ENCODE measurements at places on chromosomes 2 and 18. TPM values are rescaled to one million over a fixed set of nuclear protein-coding genes. Genes with fewer than 3 reads are reported as not detected.

DNA sequence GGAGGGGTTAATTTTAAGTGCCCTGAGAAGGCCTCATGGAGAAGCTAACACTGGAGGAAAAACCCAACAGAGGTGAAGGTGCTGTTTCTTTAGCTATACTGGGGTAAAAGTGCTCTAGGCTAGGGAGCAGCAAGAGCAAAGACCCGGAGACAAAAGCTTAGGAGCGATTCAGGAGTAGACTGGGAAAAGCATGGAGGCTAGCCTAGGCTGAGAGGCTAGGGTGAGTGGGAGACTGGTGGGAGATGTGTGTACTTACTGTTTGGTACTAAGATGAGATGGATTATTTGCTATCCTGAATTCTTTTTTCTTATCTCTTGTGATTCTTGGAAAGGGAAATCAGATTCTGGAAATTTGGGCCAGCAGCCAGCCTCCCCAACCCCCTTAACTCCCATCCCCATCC, 2.0 kb downstream of the GIGYF2 start:
- DNase-seq = no peak

DNA sequence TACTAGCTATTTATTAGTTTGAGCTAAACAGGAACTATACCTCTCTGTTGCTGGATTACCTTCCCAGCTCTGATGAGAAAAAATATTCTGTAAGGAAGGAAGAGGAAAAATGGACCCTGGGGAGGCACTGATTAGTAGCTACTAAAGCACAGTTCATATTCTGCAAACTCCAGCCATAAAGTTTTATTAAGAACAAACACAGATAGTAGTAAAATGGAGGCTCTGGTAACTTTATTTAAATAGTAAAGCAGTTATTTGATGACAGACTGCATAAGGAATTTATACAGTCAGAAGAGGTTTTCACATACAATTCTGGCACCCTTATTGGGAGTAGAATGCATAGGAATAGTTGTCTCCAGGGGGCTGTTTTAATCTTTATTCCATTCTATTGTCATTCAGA, 84.1 kb downstream of the XIRP2 start:
- DNase-seq = no peak

DNA sequence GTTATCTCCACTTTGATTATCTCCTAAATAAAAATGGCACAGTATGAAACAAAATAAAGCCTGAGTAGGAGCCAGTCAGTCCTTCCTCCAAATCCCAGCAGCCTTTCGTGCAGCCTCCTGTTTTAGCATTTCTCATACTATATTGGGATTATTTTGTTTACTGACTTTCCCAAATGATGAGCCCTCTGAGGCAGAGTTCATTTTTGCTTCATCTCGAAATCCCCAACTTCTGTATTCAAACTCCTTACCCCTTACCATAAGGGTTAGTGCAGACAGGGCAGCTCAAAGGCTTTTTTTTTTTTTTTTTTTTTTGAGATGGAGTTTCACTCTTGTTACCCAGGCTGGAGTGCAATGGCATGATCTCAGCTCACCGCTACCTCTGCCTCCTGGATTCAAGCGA, 113.3 kb upstream of the FOSL2 start:
- no peak for DNase-seq

DNA sequence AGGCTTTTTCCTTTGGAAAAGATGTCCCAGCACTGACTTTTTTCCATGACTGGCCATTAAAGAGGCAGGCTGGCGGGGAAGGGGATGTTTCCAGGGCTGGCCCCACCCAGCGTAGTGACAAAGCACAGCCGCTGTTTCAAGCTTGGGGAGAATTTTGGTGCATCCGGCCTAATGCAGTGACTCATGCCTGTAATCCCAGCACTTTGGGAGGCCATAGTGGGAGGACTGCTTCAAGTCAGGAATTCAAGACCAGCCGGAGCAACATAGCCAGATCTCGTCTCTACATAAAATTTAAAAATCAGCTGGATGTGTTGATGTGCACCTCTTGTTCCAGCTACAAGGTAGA, 78.0 kb upstream of the SH3BP4 start:
- no peak for DNase-seq

- DNase-seq = no peak
Measured at GRCh38 chr2:240988146-240988545, 10.3 kb upstream of the SNED1 start.

GRCh38 chr2:103402944-103403343, 641.1 kb downstream of the TMEM182 start:
- DNase-seq = no peak

DNA sequence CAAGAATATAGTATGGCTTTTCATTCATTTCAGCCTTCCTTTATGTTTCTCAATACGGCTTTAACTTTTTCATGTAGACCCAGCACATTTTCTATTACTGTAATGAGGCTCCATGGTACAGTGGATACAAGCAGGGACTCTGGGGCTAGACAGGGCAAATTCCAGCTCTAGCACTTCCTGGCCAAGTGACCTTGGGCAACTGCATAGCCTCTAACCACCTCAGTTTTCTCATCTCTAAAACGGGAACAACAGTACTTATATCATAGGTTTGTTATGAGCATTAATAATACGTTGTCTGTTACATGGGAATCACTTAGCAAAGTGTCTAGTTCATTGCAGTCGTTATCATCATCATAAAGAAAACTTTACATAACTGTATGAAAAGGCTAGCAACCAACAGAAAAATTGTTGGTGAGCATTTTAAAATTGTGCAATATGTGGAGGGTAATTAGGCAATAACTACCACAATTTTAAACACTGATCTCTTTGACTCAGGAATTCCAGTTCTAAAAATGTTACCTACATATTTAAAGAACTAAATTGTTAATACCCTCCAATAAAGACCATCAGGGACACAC, 13.7 kb upstream of the RMDN2 start:
- no peak for DNase-seq

DNA sequence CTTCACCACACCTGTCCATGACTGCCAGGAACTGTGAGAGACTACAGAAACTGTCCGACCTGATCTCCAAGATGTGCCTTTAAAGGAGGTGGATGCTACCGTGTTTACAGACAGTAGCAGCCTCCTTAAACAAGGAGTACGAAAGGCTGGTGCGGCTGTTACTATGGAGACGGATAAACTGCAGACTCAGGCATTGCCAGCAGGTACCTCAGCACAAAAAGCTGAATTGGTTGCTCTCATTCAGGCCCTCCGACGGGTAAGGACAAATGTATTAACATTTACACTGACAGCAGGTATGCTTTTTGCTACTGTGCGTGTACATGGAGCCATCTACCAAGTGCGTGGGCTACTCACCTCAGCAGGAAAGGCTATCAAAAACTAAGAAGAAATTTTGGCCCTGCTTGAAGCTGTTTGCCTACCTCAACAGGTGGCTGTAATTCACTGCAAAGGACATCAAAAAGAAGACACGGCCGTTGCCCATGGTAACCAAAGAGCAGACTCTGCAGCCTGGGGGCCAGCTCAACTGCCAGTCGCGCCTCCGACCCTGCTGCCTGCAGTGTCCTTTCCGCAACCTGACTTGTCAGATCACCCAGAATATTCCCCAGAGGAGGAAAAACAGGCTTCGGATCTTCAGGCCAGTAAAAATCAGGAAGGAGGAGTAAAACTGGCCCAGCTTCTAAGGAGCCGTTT, 30.9 kb downstream of the SKA1 start:
- no peak for DNase-seq

- DNase-seq = no peak
Measured at GRCh38 chr2:132256251-132256902, 94.6 kb upstream of the ANKRD30BL start.

- no peak for DNase-seq
Measured at GRCh38 chr2:40200366-40200915, 251.4 kb downstream of the SLC8A1 start.

- DNase-seq = no peak
Measured at GRCh38 chr2:119689218-119689617, 10.2 kb downstream of the TMEM177 start.

GRCh38 chr2:132752421-132753206, 82.6 kb upstream of the LYPD1 start:
- DNase-seq = no peak

DNA sequence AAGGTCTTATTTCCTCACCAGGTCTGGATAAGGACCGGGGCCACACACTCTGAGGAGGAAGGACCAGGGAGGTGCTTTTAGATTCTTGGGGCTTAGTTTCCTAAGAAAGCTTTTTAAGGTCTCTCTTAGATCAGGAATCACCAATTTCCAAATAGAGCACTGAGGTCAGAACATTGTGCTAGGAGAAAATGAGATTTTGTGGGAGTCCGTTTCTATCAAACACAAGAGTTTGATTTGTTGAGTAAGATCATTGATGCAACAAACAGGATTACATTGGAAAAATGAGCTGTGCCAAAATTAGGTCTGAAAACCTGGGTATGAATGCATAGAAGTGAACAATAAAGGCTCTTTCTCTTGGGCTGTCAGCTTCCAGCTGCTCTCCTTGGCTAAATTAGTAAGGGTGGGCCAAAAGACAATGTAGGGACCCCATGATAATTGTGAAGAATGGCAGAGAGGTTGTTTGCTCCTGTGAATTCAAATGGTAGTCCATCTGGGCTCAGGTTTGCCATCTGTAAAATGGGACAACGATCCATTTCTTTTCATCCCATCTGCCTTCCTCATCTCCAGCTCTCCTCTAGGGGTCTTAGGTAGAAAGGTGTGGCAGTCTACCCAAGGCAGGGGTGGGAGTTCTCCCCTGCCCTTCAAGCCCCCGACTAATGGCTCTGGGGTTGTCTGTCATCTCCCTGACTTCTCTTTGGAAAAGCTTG, 20.0 kb downstream of the IGFBP2 start:
- no peak for DNase-seq

GRCh38 chr2:13581471-13581870, 864.7 kb downstream of the TRIB2 start:
- DNase-seq = no peak

DNA sequence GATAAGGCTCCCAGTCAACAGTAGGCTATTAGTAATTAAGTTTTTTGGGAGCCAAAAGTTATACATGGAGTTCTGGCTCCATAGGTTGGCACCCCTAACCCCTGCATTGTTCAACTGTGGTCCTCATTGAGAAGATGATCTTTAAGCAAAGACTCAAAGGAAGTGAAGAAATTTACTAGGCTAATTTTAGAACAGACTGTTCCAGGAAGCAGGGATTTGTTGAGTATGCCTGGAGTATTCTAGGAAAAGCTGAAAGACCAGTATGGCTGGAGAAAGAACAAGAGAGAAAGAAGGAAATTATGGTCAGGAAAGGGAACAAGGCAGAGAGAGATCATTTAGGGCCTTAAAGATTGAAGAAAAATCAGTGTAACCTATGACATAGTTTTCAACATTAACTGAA, 125.1 kb downstream of the PMAIP1 start:
- DNase-seq = no peak

GRCh38 chr2:46309052-46309953, 12.1 kb downstream of the EPAS1 start:
- no peak for DNase-seq

The SLC5A7 gene
- total RNA-seq = not detected

The LYPD6 gene
- not detected for total RNA-seq

The FEV gene
- total RNA-seq = not detected

The MC4R gene
- total RNA-seq = not detected

The TXNDC2 gene
- not detected for total RNA-seq

The MCEE gene
- total RNA-seq = 15.8 TPM

The CTDSP1 gene
- total RNA-seq = 26.2 TPM

The UGT1A5 gene
- total RNA-seq = not detected

The FBXO48 gene
- total RNA-seq = 1.2 TPM

The DUSP19 gene
- total RNA-seq = 6.0 TPM

The HOXD8 gene
- not detected for total RNA-seq

The SMYD5 gene
- total RNA-seq = 37.4 TPM

Data from activated naive CD4-positive, alpha-beta T cell treated with anti-CD3 and anti-CD28 coated beads for 36 hours (primary cell).